ENCODE measurements at places on chromosomes 7 and 10.

DNA sequence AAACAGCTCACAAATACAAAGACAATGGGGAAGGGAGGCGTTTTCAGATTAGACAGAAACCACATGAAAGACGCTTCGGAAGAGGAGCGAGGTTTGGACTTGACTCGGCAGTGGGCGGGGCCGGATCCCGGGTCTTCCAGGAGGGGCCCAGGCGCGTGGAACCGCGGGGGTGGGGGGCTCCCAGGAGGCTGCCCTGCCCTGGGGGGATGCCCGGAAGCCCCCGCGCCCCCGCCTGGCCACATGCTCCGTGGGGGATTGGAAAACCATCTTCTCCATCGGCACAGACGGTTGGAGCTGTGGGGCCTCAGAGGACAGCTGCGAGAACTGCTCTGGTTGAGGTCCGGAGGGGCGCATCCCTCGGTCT lies 186.0 kb upstream of the SHH start:
- no peak for DNase-seq

DNA sequence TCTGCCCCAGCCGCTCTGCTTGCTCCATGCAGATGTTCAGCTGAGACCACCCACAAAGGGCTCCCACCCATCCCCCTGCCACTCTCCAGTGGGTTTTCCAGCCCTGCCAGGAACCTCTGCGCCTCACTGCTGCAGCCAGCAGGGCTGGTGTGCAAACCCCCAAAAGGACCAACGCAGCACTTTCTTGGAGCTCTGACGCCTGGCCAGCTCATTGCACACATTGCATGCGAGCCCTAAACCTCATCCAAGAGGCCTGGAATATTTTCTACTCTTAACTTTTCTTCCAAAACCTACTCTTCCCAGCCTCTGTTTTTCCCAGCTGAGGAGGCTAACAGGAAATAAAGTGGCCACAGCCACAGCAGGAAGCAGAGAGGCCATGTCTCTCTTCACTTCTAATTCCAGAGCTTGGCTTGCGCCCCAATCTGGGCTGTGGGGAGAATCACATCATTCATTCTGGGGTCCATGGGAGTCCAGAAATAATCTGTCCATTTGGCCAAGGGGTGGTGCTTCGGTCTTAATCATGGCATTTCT lies 4.6 kb upstream of the FAM170B start:
- peak; percentile 96 for DNase-seq

DNA sequence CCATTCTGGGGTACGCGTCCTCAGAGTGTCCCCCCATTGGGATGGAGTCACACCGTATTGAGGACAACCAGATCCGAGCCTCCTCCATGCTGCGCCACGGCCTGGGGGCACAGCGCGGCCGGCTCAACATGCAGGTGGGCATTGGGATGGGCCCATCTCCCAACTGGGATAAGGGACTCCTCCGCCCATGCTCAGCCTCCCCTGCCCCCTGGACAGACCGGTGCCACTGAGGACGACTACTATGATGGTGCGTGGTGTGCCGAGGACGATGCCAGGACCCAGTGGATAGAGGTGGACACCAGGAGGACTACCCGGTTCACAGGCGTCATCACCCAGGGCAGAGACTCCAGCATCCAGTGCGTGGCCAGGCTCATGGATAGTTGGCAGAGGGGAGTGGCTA lies 5.8 kb downstream of the AEBP1 start:
- no peak for DNase-seq

- DNase-seq = no peak
These were observed 3.6 kb downstream of the CCNY start for GRCh38 chr10:35339942-35340341.

DNA sequence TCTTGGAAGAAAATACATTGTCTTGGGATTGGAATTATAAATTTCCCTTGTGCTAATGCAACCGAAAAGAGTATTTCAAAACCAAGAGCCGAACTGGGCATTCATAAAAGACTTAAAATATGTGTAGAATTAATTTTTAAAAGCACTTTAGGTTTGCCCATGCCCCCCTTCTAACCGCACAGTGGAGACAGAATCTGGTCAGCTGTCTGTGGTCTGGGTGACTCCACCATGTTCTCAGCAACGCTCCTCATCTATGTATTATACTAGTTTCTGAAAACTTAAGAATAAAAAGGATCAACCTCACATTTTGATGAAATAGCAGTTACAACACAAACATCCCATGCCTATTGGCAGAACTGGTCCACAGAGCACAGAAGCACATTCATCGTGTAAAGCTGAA lies 192.6 kb upstream of the C7orf33 start:
- DNase-seq = no peak

GRCh38 chr10:30047430-30047829 lies 12.0 kb downstream of the JCAD start:
- no peak for DNase-seq

DNA sequence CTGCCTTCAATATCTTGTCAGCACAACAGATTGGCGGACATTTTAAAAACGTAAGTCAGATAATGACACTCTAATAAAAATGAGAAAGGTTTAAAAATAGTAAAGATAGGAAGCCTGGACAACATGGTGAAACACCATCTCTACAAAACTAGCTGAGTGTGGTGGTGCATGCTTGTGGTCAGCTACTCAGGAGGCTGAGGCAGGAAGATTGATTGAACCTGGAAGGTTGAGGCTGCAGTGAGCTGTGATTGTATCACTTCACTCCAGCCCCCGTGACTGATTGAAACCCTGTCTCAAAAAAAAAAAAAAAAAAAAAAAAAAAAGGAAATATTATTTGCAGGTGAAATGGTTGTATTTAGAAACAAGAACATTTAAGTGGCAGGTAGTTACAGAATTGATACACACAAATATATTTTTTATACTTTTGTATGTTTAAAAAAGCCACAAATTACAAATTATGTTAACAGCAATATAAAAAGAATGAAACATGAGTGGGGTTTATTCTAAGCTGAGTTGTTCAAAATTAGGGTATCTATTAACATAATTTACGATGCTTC lies 141.9 kb downstream of the ADK start:
- DNase-seq = peak; percentile 91

GRCh38 chr7:150657526-150657925 lies 25.3 kb upstream of the GIMAP6 start:
- no peak for DNase-seq

- no peak for DNase-seq
These were observed 45.5 kb downstream of the JAKMIP3 start for GRCh38 chr10:132111121-132111731.

- no peak for DNase-seq
These were observed 219.5 kb upstream of the AOAH start for GRCh38 chr7:36943591-36944435.

DNA sequence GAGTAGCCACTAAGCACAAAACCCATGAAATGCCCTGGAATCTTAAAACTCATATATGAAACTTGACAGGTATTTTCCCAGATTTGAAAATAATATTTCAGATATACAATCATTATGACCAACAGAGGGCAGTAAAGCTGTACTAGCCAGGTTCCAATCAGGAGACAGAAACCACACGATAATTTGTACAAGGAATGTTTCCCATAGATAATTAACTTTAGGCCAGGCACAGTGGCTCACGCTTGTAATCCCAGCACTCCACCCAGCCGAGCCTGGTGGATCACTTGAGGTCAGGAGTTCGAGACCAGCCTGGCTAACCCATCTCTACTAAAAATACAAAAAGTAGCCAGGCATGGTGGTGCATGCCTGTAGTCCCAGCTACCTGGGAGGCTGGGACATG lies 31.0 kb upstream of the NUB1 start:
- DNase-seq = no peak

DNA sequence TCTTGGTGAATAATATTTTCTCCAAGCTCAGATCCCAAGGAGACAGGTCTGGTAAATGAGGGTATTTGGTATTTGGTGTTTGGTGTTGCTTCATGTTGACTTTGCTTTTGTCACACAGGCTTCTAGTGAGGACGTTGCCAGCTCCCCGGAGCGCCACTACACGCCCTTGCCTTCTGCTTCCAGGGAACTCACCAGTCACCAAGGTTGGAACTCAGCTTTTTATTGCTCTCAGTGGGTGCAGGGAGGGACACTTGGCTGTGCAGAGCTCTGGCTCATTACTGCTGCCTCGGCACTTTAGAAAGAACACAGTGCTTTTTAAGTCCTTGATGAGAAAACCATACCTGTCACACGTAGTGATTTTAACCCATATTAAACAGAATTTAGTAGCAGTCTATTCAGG lies 892.9 kb downstream of the LRMDA start:
- no peak for DNase-seq

GRCh38 chr10:5625992-5626777 lies 40.2 kb downstream of the ASB13 start:
- DNase-seq = no peak

GRCh38 chr10:91694170-91694794 lies 61.4 kb upstream of the PPP1R3C start:
- peak; percentile 48 for DNase-seq

GRCh38 chr7:2614631-2615330 lies 17.0 kb upstream of the TTYH3 start:
- DNase-seq = no peak

DNA sequence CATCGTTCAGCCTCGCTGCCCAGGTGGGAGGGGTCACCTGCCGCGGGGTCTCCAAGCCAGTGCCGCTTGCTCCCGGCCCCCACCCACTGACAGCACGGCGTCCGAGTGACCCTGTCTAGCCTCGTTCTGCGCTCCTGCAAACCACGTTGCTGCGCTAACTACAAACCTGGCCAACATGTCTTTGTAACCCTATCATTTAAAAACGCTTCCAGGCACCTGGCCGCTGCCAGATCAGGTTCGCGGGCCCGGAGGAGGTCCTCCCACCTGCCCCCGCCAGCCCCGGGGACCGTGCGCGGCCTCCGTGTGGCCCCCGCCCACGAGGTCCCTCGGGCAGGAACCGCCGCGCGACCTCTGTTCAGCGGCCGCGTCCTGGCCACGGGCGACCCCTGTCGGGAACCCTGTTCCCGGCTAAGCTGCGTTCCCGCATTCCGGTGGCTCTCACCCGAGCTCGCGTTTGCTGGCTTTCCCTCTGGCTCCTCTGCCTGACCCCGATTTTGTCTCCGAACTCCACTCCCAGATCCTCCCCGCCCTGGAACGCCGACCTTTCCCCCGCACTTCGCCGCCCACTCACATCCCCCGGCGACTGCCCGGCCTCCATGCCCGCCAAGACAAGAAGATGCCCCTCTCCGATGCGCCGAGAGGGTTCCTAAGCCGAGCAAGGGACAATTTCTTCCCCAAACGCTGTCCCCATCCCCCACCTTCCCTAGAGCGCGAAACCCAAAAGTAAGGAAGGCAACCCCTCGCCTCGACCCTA lies 2.4 kb downstream of the SFMBT2 start:
- DNase-seq = peak; percentile 15

Measured in fibroblast of upper back skin (primary cell).